ENCODE measurements at places on chromosomes 2 and 18. TPM values are rescaled to one million over a fixed set of nuclear protein-coding genes. Genes with fewer than 3 reads are reported as not detected.

- no peak for DNase-seq
Measured at GRCh38 chr2:111185361-111186022, 64.8 kb downstream of the BCL2L11 start.

DNA sequence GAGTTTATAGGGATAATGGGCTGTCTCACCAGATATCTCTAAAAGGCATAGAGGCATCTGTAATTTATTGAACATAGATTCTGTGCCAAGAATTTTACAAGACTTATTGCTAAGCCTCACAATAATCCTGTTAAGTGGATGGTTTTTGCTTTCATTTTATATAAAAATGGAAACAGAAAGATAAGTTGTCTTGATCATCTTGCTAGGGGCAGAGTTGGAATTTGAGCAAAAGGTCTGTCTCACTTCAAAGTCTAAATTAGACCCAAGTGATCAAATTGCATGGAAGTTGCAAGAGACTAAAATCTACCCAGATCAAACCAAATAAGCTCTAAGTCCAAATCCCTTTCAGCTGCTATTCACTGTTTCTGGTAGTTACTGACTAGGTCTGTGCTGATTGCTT lies 95.3 kb upstream of the SOX11 start:
- DNase-seq, result no peak

DNA sequence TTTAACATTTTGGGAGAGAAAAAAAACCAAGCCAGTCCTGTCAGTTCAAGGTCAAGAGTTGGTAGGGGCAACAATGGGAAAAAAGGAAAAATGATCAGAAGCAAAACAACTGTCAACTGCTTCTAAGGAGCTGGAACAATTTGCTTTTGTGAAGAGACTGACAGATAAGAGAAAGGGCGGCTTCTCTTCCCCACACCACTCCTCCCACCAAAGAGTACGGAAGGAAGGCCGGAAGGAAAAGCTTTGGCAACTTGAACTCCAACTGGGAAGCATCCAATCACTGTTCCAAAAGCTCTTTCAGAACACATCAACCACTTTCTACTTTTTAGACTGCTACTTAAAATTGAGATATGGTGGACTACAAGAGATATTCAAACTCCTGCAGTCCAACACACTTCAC lies 57.8 kb upstream of the NFU1 start:
- no peak for DNase-seq

DNA sequence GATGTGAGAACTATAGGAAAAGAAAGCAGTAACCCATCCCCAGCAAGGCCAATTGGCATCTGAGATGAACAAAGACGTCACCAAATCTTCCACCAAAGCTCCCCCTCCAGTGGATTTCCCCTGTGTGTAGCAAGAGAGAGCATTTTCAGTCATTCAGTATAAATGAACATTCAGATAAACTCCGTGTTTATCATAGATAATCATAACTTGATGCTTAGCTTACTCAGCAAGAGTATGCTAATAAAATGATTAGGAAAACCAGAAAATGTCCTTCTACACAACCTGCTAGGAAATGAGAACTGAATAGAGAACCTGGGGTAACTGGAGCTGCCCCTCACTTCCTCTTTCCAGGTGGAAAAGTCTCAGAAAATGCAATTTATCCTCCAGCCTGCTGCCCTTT lies 198.0 kb upstream of the CCDC150 start:
- DNase-seq, result no peak

GRCh38 chr2:238790833-238791230 lies 57.1 kb upstream of the TWIST2 start:
- no peak for DNase-seq

Gene CENPA
- total RNA-seq, result 24.7 TPM

Gene CACNB4
- total RNA-seq, result 5.6 TPM

Gene REEP1
- total RNA-seq, result 6.4 TPM

Gene CRYGC
- total RNA-seq, result not detected
